Fibroblast of the aortic adventitia (primary cell): ENCODE measurements at places on chromosomes 1 and 21.

DNA sequence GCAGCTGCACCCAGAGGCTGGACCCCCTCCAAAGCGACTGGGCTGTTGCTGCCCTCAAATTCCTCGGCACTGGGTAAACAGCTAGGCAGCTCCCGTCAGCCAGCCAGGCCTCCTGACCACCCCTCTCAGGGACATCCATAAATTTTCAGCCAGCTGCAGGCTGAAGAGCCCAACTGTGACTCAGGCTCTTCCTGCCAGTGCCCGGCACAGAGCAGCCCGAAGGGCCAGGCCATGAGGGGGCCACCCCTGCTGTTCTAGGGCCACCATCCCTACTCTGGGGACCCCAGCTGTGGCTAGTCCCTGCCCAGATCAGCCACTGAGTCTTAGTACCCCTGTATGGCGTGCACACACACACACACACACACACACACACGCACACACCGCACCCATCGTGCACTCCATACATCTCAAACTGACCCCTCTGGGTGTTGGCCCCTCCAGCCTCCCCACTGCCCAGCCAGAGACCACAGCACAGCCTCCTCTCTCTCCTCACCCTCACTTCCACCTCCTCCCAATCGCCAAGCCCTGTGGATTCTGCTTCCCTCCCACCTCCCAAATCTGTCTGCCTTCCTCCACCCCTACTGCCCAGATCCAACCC is 6.2 kb upstream of the LAPTM5 start:
- no peak for DNase-seq

DNA sequence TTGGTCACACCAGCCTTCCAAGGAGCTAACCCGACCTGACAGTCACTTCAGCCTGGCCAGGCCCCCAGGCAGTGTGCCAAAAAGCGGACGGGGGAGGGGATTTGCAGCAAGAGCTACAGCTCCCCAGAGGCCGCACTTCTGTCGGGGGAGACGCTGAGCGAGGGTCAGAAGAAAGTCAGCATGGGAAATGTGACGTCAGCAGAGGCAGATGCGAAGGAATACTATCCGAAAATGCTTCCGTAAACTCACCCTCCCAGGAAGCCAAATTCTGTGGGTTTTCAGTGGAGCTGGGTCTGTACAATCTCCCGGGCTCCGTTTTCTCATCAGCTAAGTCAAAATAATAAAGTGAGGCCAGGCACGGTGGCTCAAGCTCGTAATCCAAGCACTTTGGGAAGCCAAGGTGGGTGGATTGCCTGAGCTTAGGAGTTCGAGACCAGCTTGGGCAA is 28.5 kb upstream of the ECE1 start:
- peak; percentile 89 for DNase-seq

DNA sequence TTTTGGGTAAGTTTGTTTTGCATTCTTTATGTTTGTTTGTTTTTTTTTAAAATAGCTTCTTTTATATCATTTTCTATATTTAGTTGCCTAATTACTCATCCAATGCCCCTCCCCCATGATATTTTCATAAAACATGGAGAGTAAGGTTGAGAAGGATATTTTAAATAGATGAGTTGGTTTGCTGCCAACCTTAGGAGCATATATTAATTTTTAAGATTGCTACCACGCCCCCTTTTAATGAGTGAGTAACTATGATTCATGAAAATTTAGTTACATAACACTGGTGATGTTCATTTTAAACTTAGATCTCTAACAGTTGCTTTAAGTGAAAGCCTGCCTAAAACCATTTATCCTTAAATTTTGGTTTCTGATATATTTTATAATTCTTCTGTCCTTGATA is 18.7 kb downstream of the TMEM50A start:
- DNase-seq, result peak; percentile 35

DNA sequence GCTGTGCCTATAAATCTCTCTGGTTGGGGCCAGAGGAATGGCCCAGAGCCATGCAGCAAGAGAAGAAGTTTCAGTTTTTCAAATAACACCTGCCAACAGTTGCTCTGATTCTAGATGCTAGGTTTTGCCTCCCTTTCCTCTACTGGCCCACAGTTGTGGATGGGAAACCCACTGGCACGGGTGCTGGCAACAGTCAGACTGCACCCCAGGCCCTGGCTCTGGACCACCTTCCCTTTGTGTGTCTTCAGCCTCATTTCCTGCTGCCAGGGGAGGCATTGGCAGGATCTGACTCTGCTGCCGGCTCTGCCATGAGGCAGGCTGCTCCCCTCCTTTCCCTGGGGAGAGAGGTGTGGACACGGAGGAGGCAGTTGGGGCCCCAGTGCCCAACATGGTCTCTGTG is 142.0 kb downstream of the IGSF21 start:
- DNase-seq, result no peak

DNA sequence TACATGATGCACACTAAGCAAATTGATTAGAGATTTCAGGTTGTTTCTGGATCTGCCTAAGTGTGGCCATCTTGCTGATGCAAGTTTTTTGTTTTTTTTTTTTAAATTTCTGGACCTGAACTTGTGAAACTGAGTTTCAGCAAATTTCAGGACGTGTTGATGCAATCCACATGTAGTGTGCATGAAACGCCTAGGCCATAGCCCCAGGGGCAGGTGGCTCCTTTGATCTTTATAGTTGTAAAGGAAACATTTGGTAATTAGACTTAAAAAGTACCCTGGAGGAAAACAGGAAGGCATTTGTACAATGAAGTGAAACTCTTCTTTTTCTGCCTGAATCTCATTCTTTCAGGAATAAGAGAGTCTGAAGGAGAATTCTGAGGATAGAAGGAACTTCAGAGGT is 162.2 kb upstream of the LHX8 start:
- DNase-seq, result no peak

DNA sequence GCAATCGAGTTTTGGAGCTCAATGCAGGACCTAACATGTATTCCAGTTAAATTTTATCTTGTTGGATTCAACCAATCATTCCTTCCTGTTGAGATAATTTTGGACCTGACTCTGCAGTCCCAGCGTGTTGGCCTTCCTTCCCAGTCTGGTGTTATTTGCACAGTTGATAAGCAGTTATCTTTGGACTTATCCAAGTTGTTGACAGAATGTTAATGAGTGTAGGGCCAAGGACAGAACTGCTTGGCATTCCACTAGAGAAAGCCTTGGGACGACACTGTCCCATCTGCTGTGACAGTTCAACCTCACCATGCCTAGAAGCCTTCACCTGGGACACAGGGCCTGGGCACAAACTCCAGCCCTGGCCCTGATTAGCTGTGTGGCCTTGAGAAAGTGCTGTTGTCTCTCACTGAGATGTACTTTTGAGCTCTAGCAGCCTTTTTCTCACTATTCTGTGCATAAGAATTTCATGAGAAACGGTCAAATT is 104.1 kb upstream of the SLC25A33 start:
- DNase-seq, result peak; percentile 88

DNA sequence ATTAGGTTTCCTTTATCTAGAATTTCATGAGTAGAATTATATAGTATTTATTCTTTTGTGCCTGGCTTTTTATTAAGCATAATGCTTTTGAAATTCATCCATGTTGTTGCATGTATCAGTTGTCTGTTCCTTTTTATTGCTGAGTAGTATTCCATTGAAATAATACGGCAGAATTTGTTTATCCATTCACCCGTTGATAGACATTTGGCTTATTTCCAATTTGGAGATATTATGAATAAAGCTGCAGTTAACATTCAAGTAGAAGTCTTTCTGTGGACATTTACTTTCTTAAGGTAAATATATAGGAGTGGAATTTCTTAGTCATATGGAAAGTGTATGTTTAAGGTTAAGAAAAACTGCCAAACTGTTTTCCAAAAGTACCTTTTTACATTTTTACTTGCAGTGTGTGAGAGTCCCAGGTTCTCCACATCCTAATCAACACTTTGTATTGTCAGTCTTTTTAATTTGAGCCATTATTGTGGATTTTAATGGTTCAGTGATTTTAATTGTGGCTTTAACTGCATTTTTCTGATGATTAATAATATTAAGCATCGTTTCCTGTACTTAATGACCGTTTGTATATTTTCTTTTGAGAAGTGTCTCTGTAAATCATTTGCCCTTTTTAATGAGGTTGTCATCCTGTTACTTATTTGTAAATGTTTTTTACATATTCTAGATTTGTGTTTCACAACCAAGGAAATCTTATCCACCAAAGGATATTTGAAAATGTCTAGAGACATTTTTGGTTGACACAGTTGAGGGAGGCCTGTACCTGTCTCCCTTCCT is 22.7 kb downstream of the KCTD3 start:
- no peak for DNase-seq

- DNase-seq, result no peak
Measured at GRCh38 chr1:100892554-100892953, 2.1 kb downstream of the EXTL2 start.

DNA sequence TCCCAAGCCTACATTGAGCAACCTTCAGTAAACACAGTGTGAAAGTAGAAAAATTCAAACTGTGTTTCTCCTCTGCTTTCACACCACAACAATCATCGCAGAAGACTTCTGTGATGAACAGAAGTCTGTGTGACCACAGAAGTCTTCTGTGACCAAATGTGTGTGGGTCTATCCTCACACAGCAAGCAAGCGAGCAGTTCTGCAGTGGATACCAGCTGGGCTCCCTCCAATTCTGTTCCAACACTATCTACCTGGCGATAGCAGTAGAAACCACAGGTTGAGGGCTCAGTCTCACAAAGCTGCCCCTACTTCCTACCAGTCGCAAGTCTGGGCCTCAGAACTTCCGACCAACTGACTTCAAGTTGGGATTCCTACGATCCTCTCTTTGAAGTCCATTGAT is 21.0 kb upstream of the RAP1A start:
- no peak for DNase-seq

DNA sequence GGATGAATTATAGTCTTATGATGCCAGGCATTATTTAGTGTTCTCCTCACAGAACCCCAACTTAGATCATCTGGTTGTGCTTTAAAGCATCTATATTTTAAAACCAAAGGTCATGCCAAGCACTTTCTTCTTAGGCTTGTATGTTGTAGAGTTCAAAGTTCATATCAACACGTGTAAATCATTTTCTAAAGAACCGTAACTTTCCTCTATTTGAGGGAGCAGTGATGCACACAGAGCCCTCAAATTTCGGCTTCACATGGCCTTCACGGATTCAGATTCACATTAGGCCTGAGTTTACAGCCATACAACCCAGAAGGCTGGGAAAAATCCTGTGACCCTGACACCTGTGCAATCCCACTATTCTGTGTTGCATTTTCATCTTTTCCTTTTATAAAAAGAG is 52.1 kb upstream of the SEC16B start:
- DNase-seq, result no peak

- no peak for DNase-seq
Measured at GRCh38 chr21:23886828-23887724, 1720.2 kb downstream of the MRPL39 start.

DNA sequence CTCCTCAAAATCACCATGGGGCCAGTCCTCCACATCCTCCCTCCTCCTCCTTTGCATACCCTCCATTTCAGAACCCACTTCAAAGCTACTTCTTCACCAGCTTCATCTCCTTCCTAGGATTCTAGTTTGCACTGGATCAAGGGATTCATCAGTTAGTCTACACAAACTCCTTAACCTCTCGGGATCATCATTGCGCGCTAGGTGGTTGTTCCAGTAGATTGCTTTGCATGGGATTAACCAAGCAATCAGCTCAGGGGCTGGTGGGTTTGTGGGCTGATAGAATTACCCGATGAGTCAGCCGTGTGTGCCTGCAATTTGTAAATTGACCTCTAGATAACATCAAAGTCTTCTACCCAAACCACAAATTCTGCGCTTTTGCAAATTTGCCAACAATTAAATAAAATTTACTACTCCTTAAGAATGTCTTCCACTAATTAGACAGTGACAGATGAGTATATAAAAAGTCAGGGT is 7.7 kb downstream of the KANK4 start:
- DNase-seq, result no peak

DNA sequence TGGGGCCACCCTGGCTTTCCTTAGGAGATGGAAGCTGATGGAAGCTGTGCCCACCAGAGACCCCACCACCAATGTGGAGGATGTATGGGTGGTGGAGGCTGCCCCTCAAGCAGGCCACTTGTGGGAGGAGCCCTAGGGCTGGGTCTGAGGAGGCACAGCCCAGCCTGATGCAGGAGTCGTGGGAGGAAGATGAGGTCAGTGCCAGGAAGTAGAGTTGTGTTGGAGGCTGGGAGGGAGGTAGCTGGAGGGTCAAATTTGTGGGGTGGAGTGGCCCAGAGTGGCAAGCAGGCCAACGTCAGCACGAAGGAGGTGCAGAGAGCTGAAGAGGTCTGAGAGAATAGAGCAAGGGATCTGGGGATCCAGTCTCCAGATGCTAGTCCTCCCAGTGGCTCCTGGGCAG is 119.0 kb upstream of the USP24 start:
- DNase-seq, result no peak

DNA sequence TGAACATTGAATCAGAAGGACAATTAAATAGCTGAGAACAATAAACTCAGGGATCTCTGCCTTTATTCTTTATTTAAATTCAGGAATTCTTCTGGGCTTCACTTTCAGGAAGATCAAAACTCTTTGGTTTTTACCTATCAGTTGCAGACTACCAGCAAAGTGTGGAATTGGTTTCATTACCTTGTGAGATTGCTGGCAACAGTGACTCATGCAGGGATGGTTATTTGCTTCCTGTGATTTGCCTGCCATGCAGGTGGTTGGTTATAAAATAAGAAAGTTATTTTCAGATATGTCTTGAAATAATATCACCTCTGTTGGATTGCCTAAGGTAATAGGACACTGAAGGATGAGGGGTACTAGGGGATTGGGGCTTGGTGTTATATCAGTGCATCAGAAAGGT is 204.6 kb downstream of the PTBP2 start:
- no peak for DNase-seq

- no peak for DNase-seq
Measured at GRCh38 chr1:3778590-3779264, 6.2 kb downstream of the SMIM1 start.

DNA sequence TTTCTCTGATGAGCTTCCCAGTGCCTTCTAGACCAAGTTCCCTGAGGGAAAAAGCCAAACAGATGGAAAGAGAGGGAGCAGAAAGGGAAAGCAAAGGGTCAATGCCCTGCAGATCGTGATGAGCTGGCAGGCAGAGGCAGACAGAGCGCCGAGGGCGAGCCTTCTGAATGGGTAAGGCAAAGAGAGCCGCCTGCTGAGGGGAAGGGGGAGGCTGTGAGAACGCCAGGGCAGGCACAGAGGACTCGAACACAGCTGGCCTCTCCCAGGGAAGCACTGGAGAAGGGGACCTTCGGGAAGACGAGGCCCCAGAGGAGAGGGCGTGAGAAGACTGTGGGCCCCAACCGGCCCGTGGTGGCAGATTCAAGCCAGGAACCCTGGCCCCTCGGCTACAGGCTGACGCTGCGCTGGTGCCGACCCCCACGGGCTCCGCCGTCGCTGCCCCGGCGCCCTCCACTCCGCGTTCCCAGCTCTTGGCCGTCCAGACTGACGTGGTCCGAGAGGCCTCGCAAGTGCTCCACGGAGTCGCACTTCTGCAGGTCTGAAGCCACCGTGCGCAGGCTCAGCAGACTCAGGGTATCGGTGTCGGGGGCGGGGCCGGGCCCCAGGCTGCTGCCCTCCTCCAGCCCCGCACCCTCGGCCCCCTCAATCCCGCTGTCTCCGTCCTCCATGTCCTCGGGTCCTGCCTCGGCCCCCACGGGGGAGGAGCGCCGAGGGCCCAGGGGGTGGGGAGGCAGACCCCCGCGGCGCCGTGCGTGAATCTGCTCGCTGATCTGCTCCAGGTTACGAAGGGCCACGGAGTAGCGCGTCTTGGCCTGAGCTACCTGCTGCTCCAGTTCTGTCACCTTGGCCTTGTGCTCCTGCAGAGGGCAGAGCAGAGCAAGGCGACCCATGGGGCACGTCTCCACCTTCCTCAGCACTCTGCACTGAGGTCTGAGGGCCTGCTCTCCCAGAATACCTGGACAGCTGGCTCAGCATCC is 13.9 kb downstream of the SH3BP5L start:
- no peak for DNase-seq
